ENCODE measurements at places on chromosomes 7 and 10.
A peak's percentile ranks its signal among the peaks of the same experiment; 100 is the strongest.

- no peak for DNase-seq
Measured at GRCh38 chr10:59887006-59887405, 19.4 kb downstream of the CCDC6 start.

DNA sequence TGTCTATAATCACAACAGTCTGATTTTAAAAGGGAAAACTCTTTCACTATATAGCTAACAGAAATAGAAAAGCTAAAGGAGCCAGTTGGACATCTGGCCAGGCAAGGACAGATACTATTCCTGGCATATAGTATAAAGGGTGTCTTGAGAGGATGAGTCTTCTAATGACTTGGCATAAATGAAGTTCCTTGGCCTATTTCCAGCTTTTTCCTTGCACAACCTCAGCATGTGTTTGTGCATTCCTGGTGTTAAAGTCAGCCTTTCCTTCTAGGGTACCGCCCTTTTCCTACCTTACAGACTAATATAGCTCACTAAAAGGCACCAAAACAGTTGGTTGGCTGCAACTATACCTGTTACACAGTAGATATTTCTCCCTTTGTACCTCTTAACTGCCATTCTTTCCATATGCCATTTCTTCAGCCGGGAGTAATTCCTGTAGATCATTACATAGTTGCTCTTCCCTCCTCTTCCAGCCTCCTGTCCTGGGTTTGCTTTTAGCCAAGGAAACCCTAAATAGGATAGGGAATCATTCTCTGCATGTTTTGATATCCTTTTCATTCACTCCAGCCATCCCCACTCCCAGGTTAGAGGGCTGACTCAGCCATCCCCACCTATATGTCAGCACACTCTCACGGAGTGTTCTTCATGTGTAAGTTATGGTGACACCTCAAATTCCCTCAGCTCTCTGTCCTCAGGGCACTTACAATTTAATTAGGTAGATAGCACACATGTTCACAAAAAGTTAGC, 102.1 kb upstream of the MDFIC start:
- DNase-seq = peak; percentile 93

DNA sequence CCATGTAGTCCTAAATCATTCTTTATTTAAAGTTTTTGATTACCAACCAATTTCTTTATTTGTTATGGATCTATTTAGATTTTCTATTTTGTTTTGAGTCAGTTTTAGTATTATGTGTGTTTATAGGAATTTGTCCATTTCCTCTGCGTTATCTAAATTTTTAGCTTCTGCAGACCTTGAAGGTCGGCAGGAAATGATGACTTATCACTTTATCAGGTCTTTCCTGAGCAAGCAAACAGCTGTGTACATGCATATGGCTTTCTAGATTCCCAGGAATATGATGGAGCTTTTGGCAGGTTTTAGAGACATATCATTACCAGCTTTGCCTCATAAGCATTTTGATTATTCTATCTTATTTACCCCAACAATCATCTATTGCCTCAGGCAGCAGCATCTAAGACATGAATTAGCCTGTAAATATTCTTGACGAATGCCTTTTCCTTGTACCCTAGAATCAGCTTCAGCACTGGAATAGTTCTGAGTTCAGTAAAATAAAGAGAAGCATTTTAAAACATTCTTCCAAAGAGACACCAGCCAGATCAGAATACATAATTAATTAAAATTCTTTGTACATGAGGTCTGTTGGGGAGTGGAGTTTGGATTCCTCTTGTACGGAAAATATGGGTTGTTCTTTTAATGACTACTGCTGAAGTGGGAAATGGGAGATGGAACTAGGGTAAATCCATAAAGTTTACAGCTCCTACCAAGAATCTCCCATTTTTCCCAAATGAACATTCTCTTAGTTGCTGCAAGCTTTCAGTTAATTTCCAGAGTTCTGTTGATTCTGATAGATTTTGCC, 408.8 kb upstream of the SEMA3C start:
- no peak for DNase-seq

- DNase-seq = no peak
Measured at GRCh38 chr10:15118615-15119014, 21.5 kb downstream of the RPP38 start.

DNA sequence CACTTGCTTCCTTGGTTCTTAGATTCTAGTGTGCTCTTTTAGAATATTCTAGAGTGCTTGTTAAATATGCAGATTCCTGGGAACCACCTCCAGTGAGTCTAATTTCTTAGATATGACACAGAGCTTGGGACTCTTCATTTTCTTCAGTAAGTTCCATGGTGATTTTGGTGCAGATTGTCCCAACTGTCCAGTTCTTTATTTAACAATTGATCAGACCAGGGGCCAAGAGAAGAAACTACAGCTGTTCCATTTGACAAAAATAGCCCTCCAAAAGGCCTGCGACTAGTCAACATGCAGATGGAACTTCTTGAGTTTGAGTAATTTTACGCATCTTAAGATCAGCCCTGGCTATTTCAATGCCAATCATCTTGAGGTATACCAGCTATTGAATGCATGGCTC, 760.7 kb downstream of the LRMDA start:
- DNase-seq = no peak
